ENCODE measurements at places on chromosomes 3 and 15.

DNA sequence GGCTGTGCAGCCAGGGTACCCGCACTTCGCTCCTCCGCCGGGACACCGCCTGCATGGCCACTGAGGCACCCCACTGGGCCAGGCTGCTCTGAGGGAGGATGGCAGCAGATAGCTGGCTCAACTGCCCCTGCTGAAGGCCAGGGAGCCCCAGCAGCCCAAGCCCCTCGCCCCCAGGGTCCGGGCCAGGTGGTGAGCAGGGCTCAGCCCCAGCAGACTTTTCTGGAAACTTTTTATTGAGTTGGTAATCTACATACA, 11.5 kb downstream of the PLIN1 start:
- no peak for DNase-seq

DNA sequence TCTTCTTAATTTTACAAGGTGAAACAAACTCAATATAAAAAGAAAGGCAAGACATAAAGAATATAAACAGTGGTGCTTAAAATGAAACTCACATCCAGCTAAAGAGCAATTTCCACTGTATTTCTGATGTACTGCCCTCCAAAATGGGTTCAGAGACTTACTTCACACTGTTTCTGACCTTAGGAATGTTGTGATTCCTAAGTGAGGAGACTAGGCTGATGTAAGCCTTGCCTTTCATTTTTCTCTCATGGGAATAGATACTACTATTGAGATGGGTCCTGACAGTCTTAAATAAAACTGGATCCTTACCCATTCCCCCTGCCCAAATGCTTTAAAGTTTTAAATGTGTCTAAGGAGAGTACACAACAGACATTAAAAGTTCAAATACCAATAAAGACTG, 86.9 kb downstream of the CBLB start:
- DNase-seq: no peak

- DNase-seq: no peak
These were observed 247.3 kb upstream of the CHRM5 start for GRCh38 chr15:33720952-33721351.

DNA sequence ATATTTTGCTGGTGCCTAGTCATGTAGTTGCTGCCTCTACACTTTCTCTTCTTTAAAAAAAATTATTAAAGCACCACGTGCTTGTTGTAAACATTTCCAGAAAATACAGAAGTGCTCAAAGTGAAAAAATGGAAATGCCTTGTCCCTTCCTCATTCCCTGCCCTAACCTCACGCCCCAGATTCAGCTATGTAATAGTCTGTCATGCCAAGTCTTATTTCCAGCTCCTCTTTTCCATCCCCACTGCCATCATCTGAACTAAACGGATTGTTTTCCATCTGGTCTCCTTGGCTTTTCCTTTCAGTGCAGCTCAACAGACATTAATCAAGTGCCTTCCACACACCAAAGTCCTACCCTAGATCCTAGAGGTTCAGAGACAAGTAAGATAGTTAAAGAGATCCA, 15.5 kb downstream of the ZNF774 start:
- no peak for DNase-seq

GRCh38 chr3:28114893-28115292, 126.5 kb upstream of the CMC1 start:
- DNase-seq: no peak

DNA sequence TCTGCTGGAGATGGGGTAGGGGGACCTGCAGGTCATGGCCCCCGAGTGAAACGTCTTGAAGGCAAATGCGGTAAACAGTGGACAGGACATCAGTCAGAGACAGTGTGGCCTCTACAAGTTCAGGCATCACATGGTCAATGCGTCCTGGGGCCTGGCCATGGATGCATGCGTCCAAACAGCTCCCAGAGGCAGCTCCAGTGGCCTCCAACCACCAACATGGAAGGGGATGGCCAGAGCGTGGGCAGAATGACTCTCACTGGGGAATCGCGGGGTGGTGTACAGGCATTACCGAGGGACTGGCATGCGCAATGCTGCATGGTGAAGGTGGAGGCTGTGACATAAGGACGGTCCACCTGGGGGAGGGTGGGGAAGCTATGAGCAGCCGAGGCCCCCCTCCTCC, 35.6 kb upstream of the IQSEC1 start:
- DNase-seq: no peak

DNA sequence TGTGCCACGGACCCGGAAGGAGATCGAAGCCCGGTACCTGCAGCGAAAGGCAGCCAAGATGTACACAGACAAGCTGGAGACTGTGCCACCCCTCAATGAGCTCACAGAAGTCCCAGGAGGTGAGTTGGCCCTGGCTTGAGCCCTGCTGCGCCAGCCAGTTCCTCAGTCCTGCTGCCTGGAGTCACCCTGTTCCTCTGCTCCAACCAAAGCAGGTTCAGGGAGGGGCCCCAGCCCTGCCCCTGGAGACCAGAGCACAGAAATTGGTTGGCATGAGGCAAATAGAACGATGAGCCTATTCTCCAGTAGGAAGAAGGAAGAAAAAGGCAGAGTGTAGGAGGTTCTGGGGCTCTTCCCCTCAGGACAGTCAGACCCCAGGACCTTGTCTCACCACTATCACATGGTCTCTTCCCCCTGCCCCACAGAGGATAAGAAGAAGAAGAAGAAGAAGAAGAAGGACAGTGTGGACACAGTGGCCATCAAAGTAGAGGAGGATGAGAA, 8.0 kb downstream of the TMIE start:
- DNase-seq: no peak

GRCh38 chr3:111210003-111210711, 138.5 kb downstream of the NECTIN3 start:
- DNase-seq: no peak

DNA sequence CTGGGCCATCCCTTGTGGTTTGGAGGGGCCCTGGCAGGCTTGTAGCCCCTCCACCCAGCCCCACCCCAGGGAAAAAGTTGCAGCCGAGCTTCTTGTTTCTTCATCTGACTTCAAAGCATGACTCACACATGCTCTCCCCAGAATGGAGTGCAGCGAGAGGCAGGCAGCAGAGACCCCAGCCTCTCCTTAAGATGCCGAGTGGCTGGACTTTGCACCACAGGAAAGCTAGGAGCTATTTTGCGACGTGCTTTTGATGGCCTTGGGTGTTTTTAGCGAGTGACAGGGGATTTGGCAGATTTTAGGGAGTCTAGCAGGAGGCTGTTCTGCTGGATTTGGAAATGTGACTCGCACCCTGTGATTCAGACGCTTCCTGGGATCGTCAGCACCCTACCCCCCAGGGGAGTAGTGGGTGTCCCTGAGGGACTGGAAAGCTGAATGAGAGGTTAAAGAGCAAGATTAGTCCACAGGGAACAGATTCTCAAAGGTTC, 14.2 kb downstream of the BAHD1 start:
- DNase-seq: no peak

DNA sequence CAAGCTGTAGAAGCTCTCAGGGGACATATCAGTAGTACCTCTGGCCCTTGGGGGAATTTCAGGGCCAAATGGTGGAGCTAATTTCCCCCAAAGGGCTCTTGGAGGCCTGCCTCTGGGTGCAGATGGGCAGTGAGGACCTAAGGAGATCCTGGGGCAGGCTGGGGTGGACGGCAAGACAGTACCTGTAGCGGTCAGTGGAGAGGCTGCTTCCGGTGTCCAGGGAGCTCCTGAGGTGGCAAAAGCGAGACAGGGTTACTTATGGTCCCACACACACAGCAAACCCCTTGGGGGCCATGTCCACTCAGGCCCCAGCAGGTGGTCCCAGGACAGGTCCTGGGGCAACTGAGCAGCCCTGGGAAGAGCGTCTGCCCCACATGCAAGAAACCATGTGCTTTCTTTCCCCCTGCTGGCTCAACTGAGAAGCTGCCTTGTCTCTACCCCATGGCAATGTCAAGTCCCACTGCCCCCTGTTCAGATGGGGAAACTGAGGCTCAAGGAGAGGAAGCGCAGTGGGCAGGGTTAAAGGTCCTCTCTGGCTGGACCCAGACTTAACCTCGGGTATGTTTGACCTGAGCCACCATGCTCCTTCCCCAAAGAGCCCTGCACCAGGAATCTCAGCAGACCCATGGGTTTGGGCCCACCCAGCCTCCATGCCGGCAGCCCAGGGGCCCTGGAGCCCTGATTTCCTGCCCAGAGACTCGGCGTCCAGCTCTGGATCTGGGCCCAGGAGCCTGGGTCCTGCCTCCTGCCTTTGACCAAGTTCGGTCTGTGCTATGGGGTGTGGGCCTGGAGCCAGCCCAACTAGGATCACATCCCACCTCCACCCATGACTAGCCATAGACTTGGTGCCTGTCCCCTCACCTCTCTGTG, 25.7 kb downstream of the IQSEC1 start:
- DNase-seq: no peak

DNA sequence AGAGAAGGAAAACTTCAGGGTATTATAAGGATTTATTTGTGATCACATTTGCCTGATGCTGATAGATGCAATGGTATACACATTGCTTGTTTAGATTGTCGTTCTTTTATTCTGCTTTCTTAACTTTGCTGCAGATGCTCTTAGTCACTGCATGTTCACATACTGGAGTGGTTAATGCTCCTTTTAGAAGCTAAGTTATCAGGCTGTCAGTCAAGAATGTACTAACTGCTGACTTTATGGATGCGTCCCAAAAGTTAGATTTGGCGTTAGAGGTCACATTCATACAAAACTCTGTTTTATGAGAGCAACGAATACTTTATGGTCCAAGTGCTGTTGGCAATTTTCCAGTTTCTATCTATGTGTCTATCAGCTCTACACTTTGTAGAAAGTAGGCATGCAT, 160.7 kb downstream of the BBX start:
- no peak for DNase-seq

- DNase-seq: no peak
These were observed 24.7 kb downstream of the ILDR1 start for GRCh38 chr3:121997372-121997771.

- no peak for DNase-seq
These were observed 318.5 kb upstream of the ADAMTS9 start for GRCh38 chr3:65006300-65006739.

DNA sequence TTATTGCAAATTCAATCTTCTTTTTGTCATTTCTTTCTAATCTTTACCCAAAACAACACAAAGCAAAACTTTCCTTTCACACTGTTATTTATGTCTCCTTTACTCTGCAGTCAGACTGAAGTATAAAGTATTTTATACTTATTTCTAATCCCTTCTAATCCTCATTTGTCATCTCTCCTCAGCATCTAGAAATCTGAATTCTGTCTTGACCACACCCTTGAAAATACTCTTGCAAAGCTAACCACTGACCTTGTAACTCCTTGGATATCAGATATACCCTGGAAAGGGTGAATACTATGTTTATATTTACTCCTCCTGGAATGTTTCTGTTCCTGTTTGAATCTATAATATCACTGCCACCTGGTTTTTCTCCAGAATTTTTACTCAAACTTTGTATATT, 481.1 kb downstream of the ZNF385D start:
- no peak for DNase-seq

DNA sequence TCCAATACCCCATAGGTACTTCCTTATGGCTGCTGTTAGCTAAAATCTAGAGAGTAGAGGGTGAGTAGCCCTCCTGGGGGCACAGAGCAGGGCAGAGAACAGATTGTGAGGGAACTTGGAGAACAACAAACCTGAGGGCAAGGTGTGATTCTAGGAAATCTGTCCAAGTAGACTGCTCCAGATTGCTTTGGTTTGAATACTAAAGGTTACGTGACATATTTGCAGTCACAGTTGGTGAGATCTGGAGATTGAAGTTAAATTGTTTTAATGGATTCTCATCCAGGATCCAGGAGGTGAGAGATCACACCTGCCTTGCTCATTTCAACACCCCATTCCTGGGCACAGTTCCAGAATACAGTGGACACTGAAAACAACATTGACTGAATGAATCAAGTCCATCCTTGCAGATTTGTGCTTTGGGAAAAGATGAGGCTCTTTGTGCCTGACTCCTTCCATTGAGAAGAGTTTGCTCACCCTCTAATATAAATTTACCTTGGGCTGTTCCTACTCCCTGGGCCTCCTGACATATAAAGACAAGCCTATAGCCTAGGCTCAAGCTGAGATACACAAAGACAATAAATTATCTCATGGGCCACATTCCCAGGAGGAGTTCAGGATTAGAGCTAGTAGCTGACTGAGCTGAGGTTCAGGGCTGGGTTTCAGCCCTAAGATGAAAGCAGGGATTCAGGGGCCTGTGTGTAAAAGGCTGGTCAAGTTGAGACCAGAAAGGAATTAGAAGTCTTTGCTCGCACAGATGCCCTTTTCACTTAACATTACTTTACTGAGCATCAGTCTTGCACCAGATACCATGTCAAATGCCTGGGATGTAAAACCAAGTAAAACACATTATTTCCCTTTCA, 400.9 kb upstream of the MCTP2 start:
- no peak for DNase-seq

GRCh38 chr15:100373120-100373896, 31.5 kb upstream of the ADAMTS17 start:
- DNase-seq: no peak
